Stimulated activated CD4-positive, alpha-beta T cell treated with anti-CD3 and anti-CD28 coated beads, TNF-alpha, amount 100 ng/mL, for 4 hours (primary cell): ENCODE measurements at places on chromosomes 7 and 10.

- DNase-seq: no peak
Observed at GRCh38 chr7:40382145-40382544, 247.3 kb downstream of the SUGCT start.

DNA sequence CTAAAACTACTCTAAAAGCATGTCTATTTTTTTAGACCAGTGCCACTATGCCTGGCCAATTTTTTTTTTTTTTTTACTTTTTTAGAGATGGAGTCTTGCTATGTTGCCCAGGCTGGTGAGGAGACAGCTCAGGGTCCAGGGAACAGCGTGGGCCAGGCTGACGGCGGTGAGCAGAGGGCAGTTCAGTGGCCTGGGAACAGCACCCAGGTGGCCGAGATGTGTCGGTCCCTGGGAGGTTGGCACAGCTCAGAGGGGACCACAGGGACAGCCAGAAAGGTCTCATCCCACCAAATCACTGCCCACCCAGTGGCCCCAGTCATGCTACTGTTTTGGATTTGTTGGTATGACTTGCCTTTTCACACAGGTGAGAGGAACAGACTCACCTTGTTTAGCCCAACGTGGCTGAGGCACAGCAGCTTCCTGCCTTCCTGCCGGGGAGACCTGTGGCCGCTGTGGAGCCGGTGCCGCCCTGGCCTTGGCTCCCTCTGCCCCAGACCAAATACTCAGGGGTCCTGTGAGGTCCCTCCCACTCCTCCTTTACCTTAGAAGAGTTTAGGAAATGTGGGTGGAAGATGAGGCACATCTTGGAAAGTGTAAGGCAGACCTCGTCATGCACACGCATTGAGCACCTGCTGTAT, 109.6 kb downstream of the PTPRE start:
- DNase-seq: no peak

DNA sequence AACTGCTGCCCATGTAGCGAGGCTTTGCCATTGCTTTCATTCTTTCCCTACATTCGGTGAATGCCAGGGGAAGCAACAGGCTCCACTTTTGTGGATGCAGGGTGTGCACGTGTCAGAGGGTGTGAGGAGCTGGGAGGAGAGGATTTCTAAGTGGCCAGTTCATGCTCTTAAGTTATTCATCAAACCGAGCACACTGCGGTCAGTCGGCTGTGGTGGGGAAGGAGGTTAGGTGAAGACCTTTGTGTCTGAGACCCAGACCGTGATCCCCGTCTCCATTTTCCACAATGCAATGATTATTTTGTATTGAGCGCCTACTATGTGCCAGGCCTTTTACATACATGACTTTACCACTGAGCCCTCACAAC, 438.6 kb upstream of the GALNT17 start:
- DNase-seq: no peak

DNA sequence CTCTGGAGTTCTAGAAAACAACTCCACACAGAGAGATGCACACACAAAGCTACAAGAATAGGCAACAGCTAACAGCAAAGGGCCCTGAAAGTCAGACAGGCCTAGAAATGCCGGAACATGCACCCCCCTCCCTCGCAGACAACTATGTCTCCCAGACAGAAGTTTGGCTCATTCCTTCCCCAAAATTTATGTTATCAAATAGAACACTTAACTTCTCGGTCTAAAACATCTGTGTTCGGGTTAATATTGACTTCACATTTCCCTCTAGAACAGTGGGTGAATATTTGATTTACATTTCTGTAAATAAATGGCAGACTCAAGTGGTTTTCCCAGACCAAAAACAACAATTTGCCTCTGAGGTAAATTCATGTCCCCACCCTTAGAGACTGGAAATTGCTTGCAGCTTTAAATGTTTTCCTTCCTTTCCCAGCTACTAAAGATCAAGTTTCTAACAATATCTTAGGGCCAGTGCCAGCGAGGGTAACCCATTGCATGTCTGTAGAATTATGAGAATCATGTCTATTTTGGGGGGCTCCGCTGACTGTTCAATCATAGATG, 92.5 kb upstream of the INHBA start:
- no peak for DNase-seq

DNA sequence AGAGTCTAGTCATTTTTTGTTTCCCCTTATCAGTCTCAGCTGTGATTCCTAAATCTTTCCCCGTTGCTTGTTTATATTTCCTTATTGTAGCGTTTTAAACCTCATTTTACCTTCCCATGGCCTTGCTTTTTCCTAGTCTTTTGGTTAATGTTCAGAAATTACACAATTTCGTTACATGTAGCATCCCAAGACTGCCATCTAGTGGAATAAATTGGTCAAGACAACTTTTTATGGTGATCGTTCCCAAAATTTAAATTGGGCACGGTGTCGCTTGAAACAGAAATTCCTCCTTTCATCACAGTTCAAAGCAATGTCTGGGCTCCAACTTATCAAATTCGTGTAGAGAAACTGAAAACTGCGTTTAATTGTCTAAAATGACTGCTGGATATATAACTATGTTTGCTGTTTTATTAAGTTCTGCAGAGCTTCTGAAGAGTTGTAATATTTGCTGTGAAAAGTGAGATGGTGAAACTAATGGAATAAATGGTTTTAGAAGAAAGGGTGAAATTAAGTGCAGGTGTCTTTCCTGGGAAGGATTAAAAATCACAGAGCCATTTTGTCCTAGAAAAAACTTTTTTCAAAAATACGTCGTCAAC, 370.2 kb downstream of the PHF14 start:
- no peak for DNase-seq

DNA sequence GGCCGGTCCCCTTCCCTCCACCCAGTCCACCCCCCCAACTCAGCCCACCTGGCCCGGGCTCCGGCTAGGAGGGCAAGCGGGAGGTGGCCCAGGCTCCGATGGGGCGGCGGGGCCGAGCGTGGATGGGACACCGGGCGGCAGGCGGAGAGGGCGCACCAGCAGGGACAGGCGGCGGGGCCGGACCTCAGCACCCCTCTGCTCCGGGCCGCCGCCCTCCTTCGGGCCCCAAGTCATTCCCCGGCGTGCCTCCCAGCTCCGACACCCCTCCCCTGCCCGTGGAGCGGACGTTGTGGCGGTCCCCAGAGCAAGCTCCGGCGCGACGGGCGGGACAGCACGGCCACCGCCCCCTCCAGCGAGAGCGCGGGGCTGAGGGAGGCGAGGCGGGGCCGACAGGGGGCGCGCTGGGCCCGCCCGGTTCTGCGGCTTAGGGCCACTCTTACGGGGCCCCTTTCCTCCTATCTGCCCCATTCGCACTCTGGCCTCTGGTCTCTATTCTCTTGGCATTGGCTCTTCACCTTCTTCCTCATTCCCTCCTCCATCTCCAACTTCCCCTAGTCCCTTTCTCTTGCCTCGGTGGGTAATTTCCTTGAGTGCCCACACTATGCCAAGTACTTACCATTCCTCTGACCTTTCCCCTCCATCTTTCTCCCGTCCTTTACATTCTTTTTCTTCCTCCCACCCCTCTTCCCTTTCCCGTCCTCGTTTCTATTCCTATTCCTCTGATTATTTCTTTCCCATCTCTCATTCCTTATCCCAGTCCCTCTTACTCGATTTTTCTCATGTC, 701 bp upstream of the GBX1 start:
- peak; percentile 20 for DNase-seq

- DNase-seq: no peak
Observed at GRCh38 chr10:12707461-12708185, 293.9 kb downstream of the CCDC3 start.
